Amygdala (tissue), 56 donors: ENCODE measurements at places on chromosomes 12 and 14.

DNA sequence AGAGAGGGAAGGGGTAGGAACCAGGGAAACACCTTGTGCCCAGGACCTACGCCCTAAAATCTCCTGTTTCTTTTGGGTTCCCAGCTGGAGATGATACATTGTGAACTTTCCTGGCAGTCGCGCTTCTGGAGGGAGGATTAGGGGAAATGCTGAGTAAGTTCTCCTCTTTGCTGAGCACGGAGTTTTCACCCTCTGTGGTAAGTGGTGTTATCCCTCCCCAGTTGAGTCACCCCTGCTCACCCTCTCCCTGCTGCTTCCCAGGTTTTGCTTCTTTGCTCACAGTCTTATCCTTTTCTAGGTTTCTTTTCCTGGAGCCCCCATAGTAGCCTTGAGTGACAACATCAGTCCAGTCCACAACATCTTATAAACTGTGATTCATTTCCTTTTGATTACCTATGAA lies 789.1 kb downstream of the TMEM121 start:
- DNase-seq: no peak

GRCh38 chr12:48016373-48017020 lies 12.2 kb upstream of the COL2A1 start:
- no peak for DNase-seq

DNA sequence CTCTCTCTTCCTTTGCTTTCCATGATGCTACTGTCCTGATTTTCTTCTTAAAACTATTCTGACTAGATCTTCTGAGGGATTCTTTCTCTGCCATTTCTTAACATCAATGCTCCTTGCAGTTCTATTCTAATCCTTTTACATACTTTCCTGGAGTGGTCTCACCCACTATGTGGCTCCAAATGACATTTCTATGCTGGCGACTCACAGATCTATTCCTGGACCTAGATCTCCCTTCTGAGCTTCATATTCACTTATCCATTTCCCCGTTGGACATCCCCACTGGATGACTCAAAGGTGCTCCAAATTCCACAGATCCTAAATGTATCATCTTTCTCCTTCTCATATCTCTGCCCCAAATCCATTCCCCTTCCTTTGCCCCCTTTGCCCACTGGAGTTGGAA lies 4.1 kb downstream of the TEP1 start:
- DNase-seq: no peak

GRCh38 chr14:68401855-68402254 lies 391.0 kb downstream of the ZFP36L1 start:
- DNase-seq: no peak

- no peak for DNase-seq
These were observed 418.5 kb downstream of the TMEM121 start for GRCh38 chr14:105944632-105945610.

- DNase-seq: no peak
These were observed 243.7 kb upstream of the RGS6 start for GRCh38 chr14:71688576-71688975.

- DNase-seq: no peak
These were observed 95.4 kb upstream of the SFSWAP start for GRCh38 chr12:131615326-131616042.

DNA sequence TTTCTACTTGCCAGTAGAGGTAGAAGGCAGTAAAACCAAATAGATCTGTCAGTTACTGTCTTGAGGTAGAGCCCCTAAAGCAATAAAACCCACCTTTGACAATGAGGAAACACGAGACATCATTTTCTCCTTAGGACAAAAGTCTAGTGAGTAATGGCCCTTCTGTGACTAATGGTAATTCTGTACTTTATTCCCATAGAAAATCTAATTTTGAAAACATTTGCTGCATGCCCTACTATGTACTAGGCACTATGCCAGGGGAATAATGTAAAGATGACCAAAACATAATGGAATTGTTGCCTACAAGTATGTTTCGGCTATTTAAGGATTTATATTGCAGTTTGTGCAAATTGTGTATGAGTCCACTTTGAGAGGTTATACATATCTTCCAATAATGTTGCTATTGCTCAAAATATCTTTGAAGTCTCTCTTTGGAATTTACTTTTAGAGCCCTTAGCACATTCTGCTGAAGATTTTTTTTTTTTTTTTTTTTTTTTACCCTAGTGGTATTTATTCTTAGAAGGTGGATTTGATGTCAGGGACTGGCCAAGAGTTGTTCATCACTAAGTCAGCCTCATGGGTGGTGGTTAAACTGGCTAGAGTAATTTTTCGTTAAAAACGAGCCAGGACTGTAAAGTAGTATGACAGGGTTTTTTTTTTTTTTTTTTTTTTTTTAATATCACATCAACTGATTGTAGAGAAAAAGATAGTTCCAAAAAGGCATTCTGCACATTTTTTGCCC lies 109.7 kb downstream of the CRADD start:
- no peak for DNase-seq
